ENCODE measurements at places on chromosomes 2 and 18.

DNA sequence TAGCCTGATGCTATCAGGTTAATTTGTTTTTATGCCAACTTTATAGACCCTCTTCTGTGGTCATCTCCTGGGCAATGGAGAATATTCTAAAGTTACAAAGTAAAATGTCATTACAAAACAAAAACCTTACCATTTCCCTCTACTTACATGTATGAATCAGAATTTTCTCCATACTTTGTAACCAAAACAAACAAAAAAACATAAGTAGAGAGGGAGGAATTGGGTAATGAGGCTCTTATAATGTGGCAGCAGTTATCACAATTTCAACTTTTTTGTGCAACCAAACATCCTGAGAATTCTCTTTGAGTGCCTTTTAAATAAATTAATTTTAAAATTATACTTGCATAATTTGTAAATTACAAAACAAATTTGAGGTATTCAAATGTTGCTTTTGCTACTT, 332.8 kb downstream of the TXNL1 start:
- no peak for DNase-seq

DNA sequence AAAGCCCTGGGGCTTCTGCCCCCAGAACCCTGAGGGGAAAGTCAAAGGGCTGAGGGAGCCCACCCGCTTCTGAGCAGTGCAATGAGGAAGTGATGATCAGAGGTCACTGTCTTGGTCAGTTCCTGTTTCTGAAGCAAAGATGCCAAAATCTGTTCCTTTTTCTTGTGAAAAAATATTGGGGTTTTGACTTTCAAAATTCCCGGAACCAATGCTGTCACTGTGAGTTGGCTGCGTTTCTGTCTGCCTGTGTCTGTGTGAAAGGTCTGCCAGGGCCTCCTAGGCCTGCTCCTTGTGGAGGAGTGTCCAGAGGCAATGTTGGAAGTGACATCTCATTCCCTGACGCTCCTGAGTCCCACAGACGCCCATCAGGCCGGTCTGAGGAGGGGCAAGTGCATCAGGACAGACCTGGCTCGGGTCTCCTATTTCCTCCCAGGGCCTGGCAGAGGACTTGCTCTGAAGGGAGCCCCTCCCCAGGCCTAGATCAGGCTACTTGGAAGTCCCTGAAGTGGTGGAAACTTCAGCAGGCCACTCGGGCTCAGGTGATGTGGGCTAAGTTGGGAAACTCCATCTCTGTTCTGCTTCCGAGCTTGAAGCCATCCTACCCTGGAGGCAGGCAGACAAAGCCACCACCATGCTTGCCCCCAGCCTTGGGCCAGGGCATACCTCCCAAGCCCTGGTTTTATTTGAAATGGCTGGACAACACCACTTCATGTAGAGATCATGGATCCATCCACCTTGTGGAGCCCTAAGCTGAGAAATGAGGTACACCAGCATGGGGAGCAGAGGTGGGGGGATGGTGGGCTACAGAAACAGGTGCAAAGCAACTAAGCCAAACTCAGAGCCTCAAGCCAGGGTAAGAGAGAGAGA, 51.0 kb downstream of the PKDCC start:
- DNase-seq = no peak

DNA sequence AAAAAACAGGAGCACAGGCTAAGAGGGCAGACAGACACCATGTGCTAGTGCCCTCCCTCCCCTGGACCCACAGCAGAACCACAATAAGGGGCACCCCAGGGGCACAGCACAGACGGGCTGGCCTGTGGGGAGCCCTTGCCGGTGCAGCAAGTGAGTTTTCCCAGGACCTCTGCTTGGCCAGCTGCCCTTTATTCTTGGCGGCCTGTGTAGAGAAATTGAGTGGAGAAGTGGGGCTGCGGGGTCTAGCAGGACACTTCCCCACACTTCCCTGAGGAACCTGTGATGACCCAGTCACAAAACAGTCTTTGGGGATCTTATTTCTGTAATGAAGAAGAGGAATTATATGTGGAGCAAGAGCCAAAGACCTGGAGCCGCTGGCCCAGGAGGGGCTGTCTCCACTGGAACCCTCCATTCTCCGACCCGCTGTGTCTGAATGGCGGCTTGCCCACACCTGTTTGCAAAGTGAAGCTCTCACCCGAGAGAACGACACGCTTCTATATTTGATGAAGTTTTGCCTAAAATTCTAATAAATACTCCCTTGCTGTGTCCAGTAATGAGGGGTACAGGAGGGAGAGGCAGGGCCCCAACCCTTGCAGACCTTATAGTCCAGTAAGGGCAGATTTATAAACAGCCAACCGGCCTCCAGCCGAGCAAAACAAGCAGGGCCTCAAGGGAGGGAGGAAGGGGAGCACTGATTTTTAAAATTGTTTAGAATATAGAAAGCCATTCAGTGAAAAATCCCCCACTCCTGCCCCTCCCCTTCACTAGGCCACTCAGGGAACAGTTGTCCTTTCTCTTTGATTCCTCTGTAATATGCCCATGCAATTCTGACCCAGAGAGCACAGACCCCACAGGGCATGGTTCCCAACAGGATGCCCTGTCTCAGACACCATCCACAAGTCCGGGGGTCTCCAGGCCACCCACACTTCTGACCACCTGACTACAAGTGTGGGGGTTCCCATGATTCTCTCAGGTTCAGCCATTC, 44.7 kb upstream of the SNED1 start:
- no peak for DNase-seq

DNA sequence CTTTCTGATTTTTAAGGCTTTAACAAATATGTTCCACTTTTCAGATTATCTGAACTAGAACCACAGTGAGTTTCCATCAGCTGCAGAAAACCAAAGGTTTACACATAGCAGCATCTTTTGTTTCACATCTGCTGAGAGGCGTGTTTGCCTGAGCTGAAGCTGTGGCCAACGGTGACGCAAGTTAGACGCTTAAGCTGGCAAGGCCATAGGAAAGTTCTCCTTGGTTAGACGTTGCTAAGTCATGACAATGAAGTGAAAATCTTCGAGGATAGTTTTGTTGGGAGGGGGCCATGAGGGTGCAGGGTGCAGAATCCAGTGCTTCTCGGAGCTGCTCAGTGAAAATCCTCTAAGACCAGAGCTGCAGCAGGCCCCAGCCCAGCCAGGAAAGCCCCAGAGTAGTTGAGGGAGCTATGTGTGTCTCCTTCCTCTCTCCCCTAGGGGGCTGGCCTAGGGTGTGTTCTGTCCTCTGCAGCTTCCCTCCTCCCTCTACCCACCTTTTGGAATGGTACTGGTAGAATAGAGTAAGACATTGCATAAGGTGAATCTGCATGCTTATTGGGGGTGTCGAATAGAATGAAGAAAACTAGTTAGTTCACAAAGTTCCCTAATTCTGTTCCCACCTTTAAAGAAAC, 105.4 kb downstream of the FHOD3 start:
- no peak for DNase-seq

GRCh38 chr2:8472545-8473323, 209.1 kb upstream of the ID2 start:
- DNase-seq = no peak

DNA sequence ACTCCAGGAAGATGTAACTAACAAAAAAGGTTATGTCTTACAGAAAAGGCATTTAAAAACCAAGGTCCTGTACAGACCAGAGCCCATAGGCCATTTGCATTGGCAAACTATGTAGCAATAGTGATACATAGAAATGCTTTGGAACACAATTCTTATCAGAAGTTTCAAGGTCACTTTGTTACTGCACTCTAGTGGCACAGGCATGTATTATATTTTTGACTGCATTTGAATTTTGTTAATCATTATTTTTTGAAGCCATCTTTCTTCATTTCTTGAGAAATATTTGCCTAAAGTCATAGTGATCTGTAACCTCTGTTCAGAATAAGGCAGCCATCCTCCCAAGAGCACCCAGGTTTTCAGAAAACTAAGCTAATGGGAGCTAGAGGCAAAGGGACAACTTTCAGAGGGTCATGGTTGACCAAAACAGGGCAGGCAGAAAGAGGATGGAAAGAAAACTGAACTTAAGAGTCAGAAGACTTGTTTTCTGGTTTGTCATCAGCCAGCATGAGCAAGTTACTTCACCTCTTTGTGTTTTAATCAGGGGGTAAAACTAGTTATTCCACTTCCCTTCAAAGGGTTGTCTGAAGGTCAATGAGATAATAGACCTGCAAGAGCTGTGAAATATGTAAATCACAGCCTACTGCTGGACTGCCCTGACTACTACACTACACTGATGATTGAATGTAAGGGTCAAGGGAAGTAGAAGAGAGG, 41.5 kb downstream of the SLC38A11 start:
- no peak for DNase-seq

- no peak for DNase-seq
These were observed 179.1 kb downstream of the ANKRD44 start for GRCh38 chr2:197131558-197131855.

DNA sequence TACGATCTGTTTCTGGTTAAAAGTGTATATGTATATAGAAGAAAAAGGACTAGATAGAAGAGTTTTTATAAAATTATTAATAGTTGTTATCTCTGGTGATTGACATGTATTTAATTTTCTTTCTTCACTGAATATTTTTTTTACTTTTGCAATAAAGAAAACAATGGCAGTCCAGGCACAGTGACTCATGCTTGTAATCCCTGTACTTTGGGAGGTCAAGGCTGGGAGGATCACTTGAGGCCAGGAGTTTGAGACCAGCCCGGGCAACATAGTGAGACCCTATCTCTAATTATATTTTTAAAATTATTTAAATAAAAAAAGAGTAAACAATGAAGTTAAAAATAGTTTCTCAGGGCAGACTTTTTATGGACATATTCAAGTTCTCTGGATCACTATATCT, 114.7 kb downstream of the FAM117B start:
- no peak for DNase-seq

DNA sequence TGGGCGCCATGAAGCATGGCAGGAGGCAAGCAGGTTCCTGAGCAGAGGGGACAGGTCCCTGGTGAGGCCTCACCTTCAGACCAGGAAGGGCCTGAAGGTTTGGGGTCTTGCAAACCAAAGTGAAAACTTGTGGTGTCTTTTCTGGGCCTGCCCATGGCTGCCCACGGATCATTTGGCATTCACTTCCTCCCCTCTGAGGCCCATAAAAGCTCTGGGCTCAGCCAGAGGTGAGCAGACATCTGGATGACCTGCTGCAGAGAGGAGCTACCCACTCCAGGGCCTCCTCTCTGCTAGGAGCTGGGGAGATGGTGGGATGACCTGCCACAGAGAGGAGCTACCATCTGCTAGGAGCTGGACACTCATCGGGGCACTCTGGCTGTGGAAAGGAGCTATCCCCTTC, 112.9 kb upstream of the TMEM18 start:
- no peak for DNase-seq

DNA sequence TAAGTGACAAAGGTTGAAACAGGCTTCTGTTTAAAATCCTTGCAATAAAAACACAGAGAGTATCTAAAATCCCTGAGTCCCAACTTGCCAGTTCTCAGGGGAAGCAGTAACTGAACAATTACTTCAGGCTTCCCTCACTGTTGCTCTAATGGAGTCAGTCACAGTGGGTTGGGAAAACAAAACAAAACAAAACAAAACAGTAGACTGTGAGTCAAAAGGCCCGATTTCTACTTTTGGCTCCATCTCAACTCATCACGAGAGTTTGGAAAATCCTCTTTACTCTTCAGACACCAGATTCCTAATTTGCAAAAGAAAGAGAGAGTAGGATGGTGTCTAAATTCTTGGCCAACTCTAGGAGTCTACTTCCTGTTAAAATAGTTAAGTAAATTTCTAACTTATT, 1.1 kb downstream of the FSHR start:
- no peak for DNase-seq

- no peak for DNase-seq
These were observed 6.3 kb downstream of the STARD7 start for GRCh38 chr2:96202152-96202854.

- no peak for DNase-seq
These were observed 137.5 kb downstream of the INO80D start for GRCh38 chr2:205948496-205948837.

- no peak for DNase-seq
These were observed 63.2 kb downstream of the ASAP2 start for GRCh38 chr2:9269695-9270360.

- no peak for DNase-seq
These were observed 331.5 kb upstream of the LRP1B start for GRCh38 chr2:142462306-142462705.

GRCh38 chr2:38434595-38434994, 57.5 kb upstream of the ATL2 start:
- no peak for DNase-seq

DNA sequence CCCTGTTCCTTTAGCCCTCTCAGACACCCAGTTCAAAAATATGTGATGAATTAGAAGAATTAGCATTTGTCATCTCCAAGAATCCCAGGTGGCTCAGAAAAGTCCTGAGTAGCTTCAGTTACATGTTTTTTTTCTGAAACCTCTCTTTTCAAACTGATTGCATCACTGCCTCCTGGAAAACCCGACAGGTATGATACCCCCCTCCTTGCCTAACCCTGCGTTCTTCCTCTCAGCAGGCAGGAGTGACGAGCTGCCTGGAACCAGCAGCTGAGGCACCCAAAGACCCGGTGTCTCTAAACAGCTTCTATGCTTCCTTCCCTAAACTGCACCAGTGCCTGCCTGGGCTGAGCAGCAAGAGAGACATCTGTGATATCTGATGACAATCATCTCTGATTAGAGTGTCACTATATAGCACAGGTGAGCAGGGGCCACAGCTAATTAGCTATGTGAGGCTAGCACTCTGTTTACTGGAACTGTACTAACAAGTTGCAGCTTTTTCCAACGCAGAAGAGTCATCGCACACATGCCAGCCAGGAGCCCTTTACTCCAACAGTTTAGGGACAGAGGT, 376.4 kb upstream of the ATP5MC3 start:
- DNase-seq = no peak

DNA sequence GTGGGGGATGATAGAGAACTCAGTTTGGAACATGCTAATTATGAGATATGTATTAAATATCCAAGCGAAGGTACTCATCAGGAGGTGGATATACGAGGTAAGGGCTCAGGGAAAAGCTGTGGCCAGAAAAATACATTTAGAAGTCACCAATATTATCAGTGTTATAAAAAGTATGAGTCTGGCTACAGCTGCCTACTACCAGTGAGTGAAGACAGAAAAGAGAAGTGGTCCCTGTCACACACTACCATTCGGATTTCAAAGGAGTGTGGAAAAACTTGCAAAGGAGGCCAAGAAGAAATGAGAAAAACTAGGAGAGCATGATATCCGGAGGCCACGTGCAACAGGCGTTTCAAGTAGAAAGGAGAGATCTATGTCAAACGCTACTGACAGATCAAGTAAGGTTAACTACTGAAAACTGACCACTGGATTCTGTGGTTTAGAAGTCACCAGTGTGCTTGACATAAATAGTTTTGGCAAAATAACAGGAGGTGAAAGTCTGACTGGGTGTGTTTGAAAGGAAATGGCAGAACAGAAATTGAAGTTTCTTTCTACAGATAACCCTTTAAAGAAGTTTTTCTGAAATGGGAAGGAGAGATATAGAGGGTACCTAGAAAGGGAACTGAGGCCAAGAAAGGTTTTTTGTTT, 118.7 kb upstream of the DNMT3A start:
- no peak for DNase-seq

GRCh38 chr2:176814274-176814673, 398.3 kb upstream of the HNRNPA3 start:
- no peak for DNase-seq

- no peak for DNase-seq
These were observed 64.4 kb downstream of the GREB1 start for GRCh38 chr2:11598228-11598731.
